Urothelium cell line (cell line): ENCODE measurements at places on chromosomes 4 and X.

DNA sequence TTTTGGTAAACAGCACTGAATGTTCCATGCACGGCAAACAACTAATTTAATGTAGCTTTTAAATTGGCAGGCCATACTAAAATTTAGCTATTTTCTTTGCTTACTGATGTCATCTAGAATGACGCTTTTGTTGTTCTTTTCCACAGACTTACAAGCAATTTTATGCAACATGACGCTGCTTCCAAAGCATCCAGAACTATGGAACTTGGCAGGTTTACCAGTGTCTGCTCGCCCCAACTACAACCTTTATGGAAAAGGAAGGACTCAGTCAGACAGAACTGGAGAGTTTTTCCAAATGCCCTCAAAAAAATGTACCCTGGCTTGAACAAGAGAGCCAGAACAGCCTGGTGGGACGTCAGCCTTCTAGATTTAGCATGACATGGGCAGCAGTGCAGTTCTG lies 58.7 kb downstream of the ANOS1 start:
- DNase-seq, result no peak

- DNase-seq, result no peak
Measured at GRCh38 chrX:28552882-28553829, 34.1 kb upstream of the IL1RAPL1 start.

DNA sequence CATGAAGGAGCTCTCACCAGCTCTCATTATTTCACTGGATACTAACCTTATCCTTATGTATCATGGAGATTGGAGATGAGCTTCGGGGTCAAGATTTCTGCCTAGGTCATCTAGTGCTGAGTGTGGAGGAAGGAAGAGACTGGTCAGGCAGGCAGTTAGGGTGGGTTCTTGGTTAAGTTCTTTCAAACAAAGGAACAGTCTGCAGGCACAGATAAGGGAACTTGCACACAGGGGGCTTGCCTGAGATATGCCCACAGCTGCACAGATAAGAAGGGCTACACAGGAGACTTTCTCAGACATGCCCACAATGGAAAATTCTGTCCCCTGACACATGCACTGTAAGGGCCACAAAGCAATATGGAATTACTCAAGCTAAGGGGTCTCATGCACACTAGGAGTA lies 904.1 kb downstream of the NLGN4X start:
- no peak for DNase-seq

- peak; percentile 99 for DNase-seq
Measured at GRCh38 chr4:53377319-53378170, at the start of gene FIP1L1. TSS of gene FIP1L1 (plus strand) at chr4:53377641. CDS start at chr4:53377839, 198 bp downstream.

DNA sequence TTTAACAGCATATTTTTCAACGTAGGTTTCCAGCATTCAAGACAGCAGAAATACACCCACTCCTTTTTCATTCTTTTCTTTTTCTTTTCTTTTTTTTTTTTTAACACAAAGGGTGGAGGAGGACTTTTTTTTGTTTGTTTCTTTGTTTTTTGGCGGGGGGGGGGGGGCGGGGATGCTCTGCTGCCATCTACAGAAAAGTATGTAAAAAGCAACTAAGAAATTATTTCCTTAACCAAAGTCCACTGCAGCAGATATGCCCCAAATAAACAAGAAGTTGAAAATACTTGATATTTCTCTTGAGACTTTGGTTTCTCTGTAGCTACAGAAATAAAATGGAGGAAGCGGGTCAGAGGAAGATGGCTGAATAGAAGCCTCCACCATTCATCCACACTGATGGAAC lies 63.2 kb upstream of the PBDC1 start:
- DNase-seq, result peak; percentile 6

DNA sequence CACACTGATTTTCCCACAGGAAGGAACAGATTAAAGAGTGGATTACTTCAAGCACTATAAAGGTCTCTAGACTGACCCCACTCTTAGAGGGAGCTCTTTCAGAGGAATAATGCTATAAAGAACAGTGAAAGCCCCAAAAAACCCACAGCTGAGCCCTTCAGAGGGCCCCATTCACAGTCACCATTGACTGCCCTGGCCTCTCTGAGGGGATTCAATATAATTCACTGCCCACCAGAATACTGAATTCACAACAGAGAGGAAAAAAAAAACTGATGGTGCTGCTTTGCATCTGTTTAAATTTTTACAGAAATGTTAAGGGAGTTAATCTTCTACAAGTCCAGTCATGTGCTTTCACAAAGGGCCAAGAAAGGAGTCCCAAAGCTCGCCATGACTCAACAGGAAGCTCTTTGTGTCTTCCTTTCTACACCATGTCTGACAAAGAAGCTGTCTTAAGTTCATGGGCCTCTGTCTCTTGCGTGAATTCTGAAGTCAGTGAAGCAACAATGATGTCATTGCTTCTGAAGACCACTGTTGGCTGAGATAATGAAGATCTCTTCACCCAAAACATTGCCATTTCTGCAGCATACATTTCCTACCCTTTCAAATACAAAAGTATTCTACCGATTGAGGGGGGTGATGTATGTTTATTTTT lies 174.9 kb downstream of the ADAMTS3 start:
- DNase-seq, result no peak

GRCh38 chrX:3777416-3777815 lies 64.0 kb upstream of the PRKX start:
- no peak for DNase-seq

DNA sequence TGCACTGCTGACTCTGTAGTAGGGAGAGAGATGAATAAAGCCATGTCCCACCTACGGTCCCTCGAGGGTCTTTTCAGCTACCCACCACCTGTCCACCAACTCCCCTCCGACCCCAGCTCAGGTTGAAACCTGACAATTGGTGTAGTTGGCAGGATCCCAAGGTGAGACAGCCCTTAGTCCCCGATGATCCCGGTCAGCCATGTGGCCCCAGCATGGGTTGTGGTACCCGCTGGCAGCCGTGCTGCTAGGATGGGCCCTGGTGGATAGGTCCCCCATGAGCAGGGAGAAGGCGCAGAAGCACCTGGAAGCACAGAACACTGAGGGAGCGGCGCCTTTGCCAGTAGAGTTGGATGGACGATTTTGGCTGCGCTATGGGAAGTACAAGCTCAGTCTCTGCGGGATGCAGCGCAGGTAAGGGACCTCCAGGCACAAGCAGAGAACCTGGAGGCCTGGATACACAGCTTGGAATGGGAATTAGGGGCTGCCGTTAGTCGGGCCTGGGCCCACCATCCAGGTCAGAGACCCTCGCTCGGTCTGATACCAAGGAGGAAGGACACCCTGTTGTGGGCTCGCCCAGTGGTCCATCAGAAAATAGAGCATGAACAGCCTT lies 694.6 kb upstream of the AGA start:
- DNase-seq, result no peak

- peak; percentile 6 for DNase-seq
Measured at GRCh38 chrX:31223817-31224216, 152.0 kb upstream of the FTHL17 start.

GRCh38 chr4:140807491-140808252 lies 51.5 kb upstream of the TBC1D9 start:
- no peak for DNase-seq

GRCh38 chrX:75963774-75964173 lies 178.7 kb upstream of the MAGEE2 start:
- DNase-seq, result no peak

DNA sequence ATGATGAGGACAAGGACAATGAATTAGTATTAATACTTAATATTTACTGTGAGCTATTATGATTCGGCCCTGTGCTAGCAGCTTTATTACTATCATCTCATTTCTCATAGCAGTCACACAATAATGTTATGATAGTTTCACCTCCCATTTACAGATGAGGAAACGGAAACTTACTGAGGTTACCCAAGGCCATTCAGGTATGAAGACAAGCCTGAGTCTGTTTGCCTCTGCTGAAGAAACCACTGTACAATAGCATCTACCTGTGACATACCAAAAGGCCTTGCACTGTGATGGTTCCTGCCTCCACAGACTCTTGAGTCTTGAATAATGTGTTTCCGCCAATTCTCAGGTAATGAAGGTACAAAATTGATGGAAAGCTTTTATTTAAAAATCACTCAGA lies 248.5 kb downstream of the NPFFR2 start:
- DNase-seq, result no peak

DNA sequence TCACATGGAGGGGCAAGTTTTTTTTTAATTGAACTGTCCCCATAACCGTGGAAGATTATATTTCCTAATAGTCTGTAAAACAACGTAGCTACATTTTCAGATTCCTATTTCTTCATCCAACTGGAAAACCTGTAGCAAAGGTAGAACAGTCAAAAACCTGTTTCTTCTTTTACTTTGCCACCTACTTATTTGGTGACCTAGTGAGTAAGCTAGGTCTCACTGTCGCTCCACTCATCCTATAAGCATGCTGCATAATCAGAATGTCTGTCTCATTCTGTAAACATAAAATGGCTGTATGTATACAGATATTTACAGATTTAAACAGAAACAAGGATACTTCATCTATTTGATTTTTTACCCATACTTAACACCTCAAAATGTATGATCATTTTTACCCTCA lies 20.4 kb downstream of the MAML3 start:
- no peak for DNase-seq

DNA sequence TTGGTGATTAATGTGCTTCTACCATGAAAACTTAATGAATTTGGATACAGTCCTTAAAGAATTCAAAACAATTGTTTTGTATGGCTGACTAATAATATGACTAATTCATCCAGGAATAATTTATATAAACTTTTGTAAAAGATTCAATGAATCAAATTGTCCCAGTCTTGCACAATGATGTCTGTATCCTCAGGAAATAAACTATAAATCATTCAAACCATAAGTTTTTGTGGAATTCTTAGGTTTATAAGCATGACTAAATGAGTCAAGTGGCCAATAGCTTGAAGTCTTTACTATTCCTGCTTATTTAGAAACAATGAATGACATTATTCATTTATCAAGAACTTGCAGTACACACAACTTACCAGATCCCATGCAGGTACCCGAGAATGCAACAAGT lies 935.0 kb upstream of the INTU start:
- no peak for DNase-seq

- no peak for DNase-seq
Measured at GRCh38 chr4:83388313-83388676, 53.6 kb upstream of the HPSE start.

DNA sequence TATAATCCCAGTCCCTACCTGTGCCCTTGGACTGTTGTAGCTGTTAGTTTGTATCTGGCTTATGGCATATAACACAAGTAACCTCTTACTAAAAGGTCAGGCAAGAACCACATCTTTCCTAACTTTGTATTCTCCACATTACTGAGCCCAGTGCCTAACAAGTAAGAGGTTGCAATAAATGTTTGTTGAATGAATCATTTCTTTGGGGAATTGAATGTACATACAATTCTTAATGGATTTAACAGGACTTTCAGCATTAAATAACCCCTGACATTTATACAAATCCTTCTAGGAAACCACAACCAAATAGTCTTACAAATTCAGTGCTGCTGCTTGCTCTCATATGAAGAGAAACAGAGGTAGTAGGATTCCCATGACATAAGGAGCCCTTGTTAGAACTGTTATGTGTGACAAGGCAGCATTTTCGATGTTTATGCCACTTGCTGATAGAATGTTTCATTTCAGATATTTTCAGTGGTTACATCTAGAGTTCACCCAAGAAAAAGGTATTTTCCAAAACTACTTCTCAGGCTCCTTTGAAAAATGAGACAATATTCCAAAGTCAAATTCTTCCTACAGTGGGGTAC lies 62.0 kb downstream of the MBNL3 start:
- DNase-seq, result no peak

DNA sequence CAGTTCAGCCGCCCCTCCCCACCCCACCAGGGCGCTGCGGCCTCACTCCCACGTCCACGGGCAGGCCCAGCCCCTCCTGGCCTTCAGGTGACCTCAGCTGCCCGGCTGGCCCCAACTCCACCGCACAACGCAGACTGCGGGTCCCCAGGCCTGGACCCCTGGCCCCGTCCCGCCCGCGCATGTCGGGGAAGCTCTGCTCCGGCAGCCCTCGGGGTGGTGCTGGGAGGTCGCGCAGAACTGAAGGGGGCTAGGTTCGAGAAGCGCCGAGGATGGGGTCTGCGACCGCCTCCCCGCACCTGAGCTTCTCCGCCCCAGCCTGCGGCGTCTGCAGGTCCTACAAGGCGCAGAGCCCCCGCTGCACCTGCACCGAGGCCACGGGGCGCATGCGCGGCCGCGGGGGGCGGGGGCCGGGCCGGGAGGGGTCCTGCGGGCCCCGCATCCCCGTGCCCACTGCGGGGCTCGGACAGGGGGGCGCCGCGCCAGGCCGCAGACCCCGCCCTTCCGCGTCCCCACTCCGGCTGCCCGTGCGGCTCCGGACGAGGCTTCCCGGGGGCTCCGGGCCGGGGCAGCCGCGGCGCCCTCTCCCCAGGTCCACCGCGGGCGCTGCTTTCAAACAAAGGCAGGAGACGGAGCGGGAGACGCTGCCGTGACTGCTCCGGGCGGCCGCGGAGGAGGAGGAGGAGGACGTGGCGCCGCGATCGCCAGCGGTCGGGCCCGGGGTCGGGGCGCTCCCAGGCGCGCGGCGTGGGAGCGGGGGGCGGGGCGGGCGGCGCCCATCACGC lies 672 bp upstream of the NAT8L start:
- DNase-seq, result no peak

DNA sequence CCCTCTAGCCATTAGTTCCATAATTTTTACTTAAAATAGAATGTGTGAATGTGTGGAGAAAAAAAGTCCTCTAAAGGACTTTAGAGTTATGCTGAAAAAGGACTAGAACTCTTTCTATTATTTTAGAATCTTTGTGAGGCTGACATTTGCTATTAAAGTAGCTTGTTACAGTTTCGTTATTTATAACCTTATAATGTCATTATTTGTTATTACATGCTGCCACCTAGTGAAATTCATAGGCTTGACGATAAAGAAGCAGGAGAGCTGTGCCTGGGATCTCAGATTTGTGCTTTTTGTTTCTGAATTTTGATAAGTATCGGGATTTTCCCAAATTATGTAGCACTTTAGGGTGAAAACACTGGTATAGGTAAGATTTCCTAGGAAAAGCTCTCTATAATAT lies 38.5 kb upstream of the TAPT1 start:
- peak; percentile 17 for DNase-seq

- DNase-seq, result peak; percentile 4
Measured at GRCh38 chrX:140664939-140665338, 44.6 kb upstream of the LINC00632 start.

DNA sequence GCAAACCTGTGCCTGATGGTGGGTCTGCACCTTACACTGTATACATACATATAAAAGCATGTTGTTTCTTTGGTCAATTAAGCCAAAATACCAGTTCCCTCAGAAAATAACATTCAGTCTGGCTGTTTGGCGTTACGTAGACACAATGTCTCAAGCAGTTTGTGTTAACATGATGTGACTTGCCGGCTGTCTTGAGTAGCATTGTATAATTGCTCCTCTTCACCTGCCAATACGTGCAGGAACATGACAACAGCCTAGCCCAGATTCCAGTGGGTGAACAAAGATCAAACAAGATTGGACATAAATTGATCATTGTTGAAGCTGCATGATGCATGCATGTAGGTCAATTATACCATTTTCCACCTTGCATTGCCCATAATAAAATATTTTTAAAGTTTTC lies 102.3 kb downstream of the F11 start:
- DNase-seq, result no peak
